BJ (cell line): ENCODE measurements at places on chromosomes 4 and X. TPM values are rescaled to one million over a fixed set of nuclear protein-coding genes. Genes with fewer than 3 reads are reported as not detected.
A peak's percentile ranks its signal among the peaks of the same experiment; 100 is the strongest.

DNA sequence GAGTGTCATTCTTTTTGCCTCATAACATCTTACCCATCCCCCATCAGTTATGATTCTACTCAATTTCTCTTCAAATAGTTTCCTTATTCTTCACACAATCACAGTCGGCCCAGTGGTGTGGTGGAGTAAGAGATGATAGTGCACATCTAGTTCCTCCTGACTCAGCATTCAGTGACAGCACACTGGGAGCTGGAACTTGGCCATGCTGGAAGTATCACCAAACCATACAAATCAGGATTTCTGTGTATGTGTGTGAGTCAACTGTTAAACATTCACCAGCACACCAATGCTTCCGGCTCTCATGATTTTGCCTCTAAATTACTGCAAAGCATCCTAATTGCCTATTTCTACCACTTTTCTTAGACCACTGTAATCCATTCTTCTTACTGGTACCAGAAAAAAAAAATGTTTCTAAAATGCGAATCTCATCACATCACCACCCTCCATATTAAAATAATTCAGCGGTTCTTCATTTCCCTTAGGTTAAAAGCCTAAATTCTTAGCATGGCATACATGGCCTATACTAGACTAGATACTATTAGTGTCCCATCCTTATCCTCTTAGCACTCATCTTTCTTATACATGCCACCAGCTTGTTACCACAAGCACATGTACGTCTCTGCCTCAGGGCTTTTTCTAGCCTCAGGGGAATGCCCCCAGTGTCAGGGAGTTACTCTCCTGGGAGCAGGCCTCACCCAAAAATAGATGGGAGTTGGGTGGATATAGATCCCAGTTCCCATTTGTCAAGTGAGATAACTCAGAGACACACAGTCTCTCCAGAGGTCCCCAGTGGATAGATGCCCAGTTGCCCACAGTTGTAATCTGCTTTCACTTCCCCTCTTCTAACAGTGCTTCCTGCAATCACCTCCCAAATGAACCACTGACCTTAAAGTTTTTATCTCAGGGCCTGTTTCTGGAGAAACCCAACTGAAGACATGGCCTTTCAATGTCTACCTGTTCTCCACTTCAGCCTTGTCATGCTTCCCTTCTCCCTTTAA lies 49.2 kb upstream of the DDX53 start:
- peak; percentile 33 for DNase-seq

- DNase-seq = no peak
These were observed 13.0 kb downstream of the RAP2C start for GRCh38 chrX:132206259-132206658.

The GPR143 gene
- polyA plus RNA-seq = not detected in 2 replicates

The GAGE12E gene
- not detected in 2 replicates for polyA plus RNA-seq
